D721Med (cell line): ENCODE measurements at places on chromosomes 11 and 22.

- DNase-seq, result no peak
Observed at GRCh38 chr22:19038728-19039447, 83.3 kb downstream of the DGCR2 start.

DNA sequence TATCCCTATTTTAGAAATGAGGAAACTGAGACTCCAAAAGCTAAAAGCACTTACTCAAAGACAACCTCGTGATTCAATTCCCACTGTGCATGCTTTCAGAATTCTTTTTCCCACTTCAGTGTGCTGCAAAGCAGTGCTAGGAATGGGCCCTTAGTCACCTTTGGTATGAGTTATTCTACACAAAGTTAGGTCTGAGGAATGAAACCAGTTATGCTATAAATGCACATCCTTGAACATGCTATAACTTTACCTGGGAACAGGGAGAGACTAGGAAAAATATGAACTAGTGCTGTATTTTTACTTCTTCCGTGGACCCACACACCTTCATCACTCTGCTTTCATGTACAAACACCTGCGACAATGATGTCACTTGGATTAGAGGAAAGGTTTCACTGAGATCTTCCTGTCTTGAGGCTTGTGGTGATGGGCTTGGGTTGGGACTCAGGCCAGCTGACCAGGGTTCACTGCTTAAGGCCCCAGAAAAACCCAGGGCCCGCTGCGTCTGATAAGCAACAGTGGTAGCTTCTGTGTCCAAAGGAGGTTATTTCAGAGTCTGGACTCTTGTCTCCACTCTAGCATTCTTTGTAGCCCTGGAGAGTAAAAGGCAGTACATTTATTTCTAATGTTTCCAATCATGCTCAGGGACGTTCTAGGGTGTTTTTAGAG lies 81.6 kb downstream of the ZC3H12C start:
- DNase-seq, result no peak

DNA sequence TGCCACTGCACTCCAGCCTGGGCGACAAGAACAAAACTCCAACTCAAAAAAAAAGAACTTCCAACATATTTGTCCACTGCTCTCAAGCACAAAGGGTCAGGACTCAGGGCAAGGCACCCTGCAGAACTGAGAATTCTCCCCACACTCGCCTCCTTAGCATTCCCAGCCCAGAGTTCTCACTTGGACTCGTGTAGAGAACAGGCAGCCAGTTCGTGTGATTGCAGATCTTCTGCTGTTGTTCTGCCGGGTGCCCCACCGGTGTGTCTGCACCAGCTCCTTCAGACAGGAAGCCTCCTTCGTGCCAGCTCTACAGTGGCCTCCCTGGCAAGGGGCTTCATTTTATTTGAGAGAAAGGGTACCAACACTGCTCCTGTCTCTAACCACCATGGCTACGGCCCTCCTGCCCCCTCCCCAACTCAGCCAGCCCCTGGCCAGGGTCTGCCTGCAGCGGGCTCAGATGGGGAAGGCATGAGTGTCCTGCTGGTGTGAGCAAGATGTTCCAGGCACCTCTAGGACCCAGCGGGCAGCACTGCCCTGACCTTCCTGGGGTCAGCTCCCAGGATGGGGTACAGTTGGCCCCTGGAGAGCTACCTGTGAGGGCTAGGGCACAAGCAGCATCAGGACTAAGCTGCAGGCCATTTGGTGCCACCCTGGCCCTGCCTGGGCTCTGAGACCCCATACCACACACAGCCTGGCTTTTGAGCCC lies 19.5 kb upstream of the SCGB1A1 start:
- DNase-seq, result peak; percentile 11

DNA sequence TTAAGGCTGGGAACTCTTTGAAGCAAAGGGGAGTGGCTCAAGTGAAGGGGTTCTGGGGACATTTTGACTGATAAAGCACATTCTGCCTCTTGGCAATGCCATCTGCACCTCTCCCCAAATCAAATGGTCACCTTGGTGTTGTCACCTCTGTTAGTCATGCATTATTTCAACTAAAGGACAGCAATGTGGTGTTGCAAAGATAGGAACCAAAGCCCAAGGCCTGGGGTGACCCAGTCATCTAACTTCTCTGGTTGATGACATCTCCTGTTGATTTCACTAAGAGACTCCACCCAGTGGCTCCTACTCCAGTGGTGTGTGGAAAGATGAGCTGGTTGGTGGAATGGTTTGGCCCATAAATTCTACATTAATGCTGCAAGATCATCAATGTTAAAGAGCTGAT lies 7.8 kb upstream of the MS4A1 start:
- no peak for DNase-seq

DNA sequence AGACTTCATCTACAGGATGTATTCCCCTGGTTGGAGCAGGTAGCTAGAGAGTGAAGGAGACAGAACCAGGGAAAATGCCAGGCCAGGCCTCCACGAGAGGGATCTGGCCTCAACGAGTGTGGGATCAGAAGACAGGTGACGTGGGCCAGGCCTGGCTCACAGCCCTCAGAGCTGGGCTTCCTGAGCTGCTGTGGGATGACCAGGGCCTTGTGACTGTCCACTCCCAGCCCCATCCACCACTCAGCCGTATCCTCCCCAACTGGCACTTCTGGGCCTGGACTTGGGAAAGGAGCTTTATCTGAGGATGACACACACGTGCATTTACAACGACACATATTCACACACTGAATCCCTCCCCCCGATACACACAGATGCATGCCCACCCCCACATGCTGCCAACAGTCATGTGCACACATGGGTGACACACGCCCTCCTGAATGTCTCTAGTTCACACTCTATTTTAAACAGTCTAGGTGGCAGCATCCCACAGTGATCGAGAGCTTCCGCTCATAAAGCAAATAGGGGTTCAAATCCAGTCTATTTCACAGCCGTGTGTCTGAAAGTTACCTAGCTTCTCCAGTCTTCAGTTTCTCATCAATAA lies 93.1 kb downstream of the TP53I11 start:
- DNase-seq, result no peak

DNA sequence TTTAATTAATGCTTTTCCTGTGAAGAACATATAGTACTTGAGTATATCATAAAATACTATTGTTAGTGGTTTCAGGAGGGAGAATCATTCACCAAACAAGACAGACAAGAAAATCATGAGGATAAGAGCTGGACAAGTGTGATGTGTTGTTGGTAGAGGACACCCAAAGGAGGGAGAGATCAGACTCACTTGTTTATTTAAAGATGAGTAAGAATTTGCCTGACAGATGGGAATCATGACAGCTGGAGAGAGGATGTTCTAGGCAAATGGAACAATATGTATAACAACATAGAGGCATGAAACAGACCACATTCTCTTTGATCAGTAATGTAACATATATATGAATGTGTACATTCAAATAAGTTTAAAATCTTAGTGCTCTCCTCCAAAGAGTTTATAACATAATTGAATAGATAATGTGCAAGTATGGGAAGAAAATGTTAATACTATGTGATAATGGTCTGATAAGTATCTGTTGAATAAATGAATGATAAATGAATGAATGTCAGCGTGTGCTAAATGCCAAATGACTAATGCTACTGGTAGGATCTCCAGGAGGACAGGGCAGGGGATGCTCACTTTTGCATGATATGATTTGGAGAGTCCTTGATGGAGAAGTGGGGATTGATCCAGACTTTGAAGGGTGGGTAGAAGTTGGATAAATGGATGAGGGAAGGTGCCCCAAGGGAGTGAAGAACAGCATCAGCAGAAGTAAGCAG lies 228.9 kb upstream of the SORL1-AS1 start:
- no peak for DNase-seq

DNA sequence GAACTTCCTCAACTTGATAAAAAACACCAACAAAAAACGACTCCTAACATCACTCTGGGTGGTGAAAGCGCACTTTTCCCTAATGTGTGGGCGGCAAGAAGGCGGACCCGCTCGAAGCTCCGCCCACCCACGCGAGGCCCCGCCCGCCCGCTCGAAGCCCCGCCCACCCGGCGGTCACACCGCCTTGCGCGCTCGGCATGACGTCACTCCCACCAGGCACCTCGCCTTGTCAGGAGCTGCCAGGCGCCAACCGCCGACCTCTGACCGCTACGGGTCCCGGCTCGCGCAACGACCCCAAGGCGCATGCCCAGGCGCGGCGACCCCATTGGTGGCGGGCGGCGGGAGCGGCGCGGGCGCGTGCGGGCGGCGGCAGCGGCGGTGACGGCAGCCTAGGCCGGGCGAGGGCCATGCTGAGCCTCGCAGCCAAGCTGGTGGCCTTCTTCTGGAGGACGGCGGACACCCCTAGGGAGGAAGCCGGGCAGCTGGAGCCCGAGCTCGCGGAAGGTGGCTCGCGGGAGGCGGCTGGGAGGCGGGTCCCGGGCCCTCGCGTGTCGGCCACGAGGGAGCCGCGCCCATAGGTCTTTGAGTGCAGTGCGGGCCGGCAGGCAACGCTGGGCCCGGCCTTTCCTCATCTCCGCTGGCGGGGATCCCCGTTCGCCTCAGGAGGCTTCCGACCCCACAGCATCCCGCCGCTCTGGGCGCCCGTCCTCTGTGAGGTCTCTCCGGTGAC lies at the start of gene MOV10L1:
MOV10L1 (plus strand) TSS at position 325 of the 730 bp plus-strand sequence; CDS start at position 408, 83 bp downstream.
- DNase-seq, result no peak

- DNase-seq, result peak; percentile 83
Observed at GRCh38 chr11:116641561-116642045, 131.2 kb downstream of the BUD13 start.

DNA sequence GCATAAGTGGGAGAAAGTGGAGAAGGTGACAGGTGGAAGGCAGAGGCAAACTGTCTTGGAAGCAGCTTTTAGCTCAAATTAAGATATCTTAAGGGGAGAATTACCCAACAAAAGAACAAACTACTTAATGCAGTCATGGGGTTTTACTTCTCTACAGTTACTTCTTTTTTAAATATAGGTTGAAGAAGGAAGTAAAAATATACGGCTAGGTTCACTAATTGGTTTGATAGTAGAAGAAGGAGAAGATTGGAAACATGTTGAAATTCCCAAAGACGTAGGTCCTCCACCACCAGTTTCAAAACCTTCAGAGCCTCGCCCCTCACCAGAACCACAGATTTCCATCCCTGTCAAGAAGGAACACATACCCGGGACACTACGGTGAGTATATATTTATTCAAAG lies 40.8 kb downstream of the PDHX start:
- no peak for DNase-seq

DNA sequence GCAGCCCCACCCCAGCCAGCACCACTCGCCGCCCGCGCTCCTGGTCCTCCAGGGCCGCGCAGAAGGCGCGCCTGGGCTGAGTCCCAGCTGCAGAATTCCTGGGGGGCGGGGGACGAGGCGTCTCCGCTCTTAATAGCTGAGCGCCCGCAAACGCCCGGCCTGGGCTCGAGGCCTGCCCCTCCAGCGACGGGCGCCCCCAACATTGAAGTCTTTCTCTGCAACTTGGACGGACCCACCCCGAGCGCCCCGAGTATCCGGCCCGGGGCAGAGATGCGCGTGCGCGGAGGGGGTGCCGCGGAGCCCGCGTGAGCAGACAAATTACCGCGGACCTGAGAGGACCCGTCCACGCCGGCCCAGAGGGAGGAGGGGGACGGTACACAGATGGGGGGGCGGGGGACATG lies 6.7 kb upstream of the SYT7 start:
- DNase-seq, result no peak

- DNase-seq, result no peak
Observed at GRCh38 chr11:2071748-2072385, 67.3 kb downstream of the IGF2 start.

GRCh38 chr11:127844876-127845275 lies 742.5 kb downstream of the ETS1 start:
- no peak for DNase-seq

GRCh38 chr11:47288066-47288465 lies 18.1 kb downstream of the MADD start:
- DNase-seq, result no peak

GRCh38 chr11:117457031-117457785 lies 129.6 kb downstream of the CEP164 start:
- DNase-seq, result peak; percentile 91

GRCh38 chr11:26742966-26743365 lies 21.1 kb upstream of the SLC5A12 start:
- DNase-seq, result no peak

GRCh38 chr11:128840783-128841182 lies 26.3 kb downstream of the KCNJ1 start:
- no peak for DNase-seq

- no peak for DNase-seq
Observed at GRCh38 chr11:30707110-30707509, 121.0 kb upstream of the MPPED2 start.

- DNase-seq, result no peak
Observed at GRCh38 chr22:33314316-33314715, 256.1 kb upstream of the SYN3 start.

- DNase-seq, result no peak
Observed at GRCh38 chr11:76186776-76187279, 19.5 kb downstream of the WNT11 start.

DNA sequence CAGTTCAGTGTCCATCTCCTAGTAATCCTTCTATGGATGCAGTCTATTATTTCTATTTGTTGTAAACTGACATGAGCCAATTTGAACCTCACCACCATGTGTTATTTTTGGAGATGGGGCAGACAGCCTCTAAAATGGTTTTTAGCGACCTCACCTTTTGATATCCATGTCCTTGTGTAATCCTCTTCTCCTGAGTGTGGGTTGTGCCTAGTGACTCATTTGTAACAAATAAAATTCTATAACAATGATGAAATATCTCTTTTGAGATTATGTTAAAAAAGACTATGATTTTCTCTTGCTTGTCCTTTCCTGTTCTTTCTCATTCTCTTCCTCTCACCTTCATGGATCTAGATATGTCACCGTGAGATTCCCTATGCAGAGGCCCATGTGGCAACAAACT lies 554.6 kb upstream of the ANO3 start:
- DNase-seq, result no peak

DNA sequence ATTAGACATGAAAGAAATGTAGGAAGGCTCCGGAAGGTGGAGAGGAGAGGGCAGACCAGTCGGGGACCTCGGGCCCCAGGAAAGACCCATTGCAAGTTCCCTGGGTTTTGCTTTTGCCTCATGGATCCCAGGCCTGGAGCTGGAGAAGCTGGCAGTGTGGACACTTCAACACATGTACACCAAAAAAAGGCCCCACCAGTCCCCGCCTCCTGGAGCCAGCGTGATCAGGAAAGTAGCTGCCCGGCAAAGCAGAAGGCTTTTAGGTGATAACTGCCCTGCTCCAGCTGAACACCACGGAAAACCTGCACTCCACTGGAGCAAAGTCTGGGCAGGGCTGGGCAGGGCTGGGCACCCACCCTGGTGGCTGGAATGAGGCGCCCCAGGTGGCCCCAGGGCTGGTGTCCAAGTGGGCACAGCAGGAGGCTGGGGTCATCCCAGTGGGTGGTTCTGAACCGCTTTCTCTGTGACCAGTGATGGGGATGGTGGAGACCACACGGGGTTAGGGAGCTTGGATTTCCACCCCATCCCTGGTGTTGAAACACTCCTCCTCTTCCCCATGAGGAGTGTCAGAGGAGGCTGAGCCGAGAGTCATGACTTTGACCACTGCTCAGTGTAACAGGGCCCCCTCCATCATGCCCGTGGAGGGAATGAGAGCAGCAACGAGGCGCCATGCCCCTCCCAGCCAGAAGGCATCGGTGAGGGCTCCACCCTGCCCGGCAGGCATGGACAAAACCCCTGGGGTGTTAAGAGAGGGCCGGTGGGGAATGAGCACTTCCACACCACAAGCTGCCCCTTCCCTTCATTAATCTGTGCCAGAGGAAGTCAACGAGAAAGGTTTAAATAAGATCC lies 16.9 kb upstream of the MUC5AC start:
- DNase-seq, result no peak

- DNase-seq, result no peak
Observed at GRCh38 chr11:122642472-122642922, 13.0 kb upstream of the UBASH3B start.
